Activated T-helper 1 cell treated with anti-CD3 and anti-CD28 coated beads, Interleukin-2, amount 50 U/mL, for 16 hours (primary cell): ENCODE measurements at places on chromosomes 5 and 9.

DNA sequence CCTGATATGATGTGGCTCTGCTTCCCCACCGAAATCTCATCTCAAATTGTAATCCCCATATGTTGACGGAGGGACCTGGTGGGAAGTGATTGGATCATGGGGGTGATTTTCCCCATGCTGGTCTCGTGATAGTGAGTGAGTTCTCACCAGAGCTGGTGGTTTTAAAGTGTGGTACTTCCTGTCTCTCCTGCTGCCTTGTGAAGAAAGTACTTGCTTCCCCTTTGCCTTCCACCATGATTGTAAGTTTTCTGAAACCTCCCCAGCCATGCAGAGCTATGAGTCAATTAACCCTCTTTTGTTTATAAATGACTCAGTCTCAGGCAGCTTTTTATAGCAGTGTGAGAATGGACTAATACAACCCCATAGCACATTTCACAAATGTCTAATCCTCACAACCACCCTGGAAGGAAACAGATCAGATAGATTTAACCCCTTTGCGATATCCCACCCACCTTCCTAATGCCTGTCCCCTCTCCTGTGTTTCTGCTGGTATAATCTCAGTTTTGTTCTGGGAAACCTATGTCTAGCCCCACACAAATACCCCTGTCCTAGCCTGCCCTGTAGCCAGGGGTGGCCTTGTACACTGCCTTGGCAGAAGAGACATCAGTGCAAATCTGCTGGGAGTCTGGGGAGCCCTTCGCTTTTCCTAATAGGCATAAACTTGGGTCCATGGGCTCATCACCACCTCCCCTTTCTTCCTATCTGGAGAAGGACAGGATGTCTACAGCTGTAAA, 157.0 kb upstream of the RAI14 start:
- DNase-seq: no peak

- DNase-seq: no peak
Measured at GRCh38 chr5:74631081-74631953, 9.2 kb downstream of the ENC1 start.

DNA sequence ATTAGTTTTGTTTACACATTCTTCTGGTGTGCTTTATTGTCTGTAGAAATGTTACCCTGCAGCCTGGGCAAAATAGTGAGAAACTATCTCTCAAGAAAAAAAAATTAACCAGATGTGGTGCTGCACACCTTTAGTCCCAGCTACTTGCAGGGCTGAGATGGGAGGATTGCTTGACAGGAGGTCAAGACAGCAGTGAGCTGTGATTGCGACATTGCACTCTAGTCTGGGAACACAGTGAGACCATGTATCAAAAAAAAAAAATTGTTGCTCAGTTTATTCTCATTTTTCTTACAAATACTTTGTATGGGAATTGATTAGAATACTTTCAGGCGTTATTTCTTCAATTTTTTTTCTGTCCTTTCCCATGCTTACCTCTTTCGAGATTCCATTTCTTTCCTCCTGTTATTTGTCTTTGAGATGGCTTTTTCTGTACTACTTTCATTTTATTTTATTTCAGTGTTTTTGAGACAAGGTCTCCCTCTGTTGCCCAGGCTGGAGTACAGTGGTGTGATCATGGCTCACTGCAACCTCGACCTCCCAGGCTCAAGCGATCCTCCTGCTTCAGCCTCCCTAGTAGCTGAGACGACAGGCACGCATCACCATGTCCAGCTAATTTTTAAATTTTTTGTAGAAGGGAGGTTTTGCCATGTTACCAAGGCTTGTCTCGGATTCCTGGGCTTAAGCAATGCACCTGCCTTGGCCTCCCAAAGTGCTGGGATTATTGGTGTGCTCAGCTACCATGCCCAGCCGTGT, 24.9 kb downstream of the TENT2 start:
- no peak for DNase-seq

DNA sequence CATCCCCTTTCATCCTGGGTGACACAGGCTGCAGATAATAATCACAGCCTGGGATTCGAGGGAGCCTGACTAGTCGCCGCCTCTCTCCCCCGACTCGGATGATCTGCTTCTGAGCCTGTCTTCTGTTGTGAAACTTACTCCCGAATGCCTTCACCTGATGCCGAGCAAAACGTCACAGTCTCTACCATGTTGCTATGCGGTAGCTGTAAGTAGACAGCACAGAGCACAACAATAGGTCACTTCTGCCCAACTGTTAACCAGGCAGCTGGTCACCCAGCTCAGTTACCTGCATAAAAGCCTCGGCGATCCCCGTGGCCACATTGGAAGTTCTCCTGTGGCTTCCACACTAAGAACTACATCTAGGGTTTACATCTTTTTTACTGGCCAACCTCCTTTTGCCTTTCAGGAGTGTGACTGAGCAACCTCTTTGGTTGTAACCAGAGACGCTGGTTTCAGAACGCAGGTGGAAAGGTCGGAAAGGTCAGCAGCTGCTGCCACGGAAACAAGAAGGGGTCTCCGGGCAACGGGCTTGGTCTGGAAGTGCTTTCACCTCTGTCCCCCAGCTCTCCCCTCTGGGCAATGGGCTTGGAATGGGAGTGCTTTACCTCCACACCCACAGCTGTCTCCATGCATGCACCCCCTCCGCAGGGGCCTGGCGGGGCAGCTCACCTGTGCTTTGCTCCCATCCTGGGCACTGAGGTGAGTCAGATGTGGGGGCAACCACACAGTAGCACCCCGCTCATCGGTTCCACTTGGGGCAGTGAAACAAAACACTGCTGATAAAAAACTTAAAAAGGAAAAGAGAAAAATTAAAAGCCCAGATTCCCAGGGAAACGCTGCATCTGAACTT, 7.6 kb upstream of the PPP1R26 start:
- DNase-seq: no peak

DNA sequence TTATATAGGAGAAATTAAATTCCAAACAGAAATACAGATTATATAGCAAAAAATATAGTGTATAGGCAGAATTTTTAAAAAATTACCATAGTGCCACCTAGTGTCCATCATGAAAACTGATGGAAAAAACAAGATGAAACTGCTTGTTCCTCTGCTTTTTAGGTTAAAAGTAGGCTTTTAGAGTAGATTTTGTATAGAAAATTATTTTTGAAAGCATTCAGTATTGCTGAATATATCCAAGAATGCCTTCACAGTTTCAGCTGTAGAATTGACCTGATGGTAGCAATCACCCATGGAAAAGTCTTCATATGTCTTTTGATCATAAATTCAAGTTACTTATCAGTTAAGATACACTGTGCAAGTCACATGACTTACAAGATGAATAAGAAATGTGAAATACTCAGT, 19.7 kb downstream of the RIOK2 start:
- DNase-seq: no peak

GRCh38 chr9:98983295-98984268, 39.9 kb downstream of the COL15A1 start:
- no peak for DNase-seq
